ENCODE measurements at places on chromosomes 1 and 21. TPM values are rescaled to one million over a fixed set of nuclear protein-coding genes. Genes with fewer than 3 reads are reported as not detected.

GRCh38 chr1:68178821-68179490, 53.4 kb downstream of the WLS start:
- DNase-seq = no peak

DNA sequence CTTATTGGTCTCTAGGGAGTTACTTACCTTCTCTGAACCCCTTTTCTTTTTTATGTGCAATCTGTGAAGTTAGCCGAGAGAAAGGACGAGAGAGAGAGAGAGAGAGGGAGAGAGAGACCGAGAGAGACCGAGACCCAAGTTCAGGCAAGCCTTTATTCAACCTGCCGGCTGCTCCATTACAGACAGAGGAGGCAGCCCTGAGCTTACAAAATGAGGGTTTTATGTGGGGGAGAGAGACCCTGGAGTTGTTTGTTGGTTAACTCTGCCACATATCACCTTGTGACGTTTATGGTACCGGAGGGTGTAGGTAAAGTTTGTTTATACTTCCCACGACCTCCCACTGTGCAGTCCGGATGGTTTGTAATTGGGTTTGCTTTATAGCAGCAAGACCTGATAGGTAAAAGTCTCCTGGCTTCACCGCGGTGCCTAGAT, 1.5 kb upstream of the MCOLN3 start:
- DNase-seq = no peak

DNA sequence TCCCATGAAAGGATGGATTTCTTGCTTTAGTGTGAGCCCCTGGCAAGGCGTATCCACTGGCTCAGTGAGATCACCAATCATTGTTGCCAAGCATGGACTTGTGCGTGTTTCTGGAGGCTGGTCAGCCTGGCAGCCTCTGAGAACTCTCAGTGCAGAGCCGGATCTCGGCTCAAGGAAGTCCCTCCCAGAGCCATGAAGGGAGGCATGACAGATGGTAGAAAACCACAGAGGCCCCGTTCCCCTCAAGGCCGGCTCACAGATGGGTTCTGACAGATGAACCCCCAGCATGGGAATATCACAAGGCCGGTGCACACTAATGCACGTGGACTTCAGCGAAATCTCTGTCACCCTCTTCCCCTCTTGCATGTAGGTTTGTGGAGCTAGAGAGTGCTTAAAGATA, 290.5 kb downstream of the AJAP1 start:
- peak; percentile 12 for DNase-seq

DNA sequence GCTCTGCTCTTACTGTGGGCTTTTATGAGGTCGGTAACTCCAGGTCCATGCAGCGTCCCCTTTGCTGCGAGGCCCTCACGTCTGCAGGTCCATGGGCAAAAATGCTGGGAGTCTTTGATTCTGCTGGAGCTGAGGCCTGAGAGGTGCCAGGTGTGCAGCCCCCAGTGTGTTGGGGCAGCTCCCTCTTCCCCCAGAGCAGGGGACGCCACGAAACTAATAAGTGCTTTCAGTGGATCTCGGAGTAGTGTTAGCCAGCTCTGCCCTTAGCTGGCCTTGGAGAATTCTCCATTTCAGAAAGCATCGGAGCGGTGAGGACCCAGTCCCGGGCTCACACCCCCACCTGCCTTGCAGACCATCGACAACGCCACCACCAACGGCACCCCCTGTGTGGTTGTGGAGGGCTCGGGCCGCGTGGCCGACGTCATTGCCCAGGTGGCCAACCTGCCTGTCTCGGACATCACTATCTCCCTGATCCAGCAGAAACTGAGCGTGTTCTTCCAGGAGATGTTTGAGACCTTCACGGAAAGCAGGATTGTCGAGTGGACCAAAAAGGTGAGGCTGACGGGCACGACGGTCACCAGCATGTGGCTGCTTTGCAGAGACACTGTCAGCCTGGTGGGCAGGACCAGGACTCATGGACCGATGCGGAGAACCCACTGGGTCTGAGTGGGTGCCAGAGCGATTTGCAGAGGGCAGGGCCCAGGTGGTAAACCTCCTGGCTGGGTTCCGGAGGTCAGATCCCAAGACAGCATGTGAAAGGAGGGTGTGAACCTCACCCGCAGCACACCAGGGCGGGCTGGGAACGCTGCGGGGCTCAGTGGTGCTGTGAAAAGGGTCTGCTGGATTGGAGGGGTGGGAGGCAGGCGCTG, 25.5 kb downstream of the TRPM2 start:
- no peak for DNase-seq

FTCD gene
- 0.66 TPM for total RNA-seq
